Activated CD8-positive, alpha-beta memory T cell treated with anti-CD3 and anti-CD28 coated beads for 1 hour (primary cell): ENCODE measurements at places on chromosomes 12 and 14.

GRCh38 chr14:59634617-59635016 is 58.0 kb upstream of the CCDC175 start:
- DNase-seq: no peak

- DNase-seq: no peak
Measured at GRCh38 chr14:58951143-58951542, 237.3 kb upstream of the DAAM1 start.

GRCh38 chr14:101916816-101917412 is 47.5 kb upstream of the DYNC1H1 start:
- DNase-seq: no peak

- DNase-seq: no peak
Measured at GRCh38 chr12:124242529-124243065, 52.3 kb upstream of the RFLNA start.

GRCh38 chr12:122646517-122647217 is 56.5 kb downstream of the HCAR2 start:
- DNase-seq: peak; percentile 6

DNA sequence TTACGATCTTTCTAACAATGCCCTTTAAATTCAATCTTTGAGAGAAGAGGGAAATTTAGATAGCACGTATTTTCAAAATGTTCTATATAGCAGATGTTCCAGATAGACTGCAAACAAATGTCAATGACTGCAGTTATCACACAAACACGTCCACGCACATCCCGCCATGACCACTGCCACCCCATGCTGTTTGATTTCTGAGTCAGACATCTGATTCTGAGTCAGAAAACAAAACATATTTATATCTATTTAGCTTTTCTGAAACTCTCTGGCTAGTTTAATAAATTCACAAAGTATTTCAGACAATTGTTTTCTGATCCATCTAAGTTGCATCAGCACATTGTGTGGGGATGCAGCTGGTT is 105.9 kb upstream of the BCAT1 start:
- no peak for DNase-seq

DNA sequence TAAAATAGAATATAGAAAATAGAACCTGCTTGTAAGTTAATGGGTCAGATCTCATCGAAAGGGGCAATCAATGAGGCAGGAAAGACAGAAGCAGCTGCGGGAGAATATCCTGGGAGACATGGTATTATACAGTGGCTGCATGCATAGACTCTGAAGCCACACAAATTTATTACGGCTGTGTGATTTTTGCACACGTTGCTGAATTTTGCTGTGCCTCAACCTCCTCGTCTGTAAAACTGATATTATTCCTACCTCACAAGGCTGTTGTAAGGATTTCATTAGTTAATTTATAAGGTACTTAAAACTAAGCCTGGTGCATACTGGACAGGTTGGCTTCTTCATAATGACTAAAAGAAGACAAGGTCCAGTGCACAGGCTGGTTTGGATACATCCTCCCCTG is 52.3 kb downstream of the ARMH4 start:
- DNase-seq: no peak

GRCh38 chr14:64614805-64615391 is 65.1 kb downstream of the PPP1R36 start:
- no peak for DNase-seq

DNA sequence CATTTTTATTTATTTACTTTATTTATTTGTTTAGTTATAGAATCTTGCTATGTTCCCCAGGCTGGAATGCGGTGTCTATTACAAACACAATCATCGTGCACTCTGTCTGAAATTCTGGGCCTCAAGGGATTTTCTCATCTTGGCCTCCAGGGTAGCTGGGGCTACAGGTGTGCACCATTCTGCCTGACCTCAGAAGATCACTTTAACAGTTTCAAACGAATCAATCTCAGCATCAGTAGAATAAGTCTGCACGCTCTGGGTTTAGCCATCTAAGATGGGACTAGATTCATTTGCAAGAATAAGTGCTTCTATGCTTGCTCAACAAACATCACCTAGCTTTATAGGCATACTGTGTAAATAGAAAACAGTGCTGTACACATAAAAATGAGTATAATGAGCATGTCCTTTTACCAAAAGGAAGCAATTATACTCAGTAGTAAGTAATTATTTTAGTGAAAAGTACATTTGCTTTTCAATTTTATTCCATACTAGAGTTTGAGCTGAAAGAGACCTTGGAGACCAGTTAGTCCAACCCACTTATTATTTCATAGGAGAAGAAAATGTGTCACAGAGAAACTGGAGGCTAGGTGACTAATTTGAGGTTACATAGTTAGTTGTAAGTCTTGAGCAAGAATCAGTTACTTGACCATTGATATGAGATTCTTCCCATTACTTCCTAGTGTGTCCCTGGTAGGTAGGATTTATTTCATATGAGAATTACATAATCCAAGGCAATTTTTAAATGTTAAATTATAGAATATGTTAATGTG is 456.5 kb upstream of the LMO3 start:
- DNase-seq: no peak

DNA sequence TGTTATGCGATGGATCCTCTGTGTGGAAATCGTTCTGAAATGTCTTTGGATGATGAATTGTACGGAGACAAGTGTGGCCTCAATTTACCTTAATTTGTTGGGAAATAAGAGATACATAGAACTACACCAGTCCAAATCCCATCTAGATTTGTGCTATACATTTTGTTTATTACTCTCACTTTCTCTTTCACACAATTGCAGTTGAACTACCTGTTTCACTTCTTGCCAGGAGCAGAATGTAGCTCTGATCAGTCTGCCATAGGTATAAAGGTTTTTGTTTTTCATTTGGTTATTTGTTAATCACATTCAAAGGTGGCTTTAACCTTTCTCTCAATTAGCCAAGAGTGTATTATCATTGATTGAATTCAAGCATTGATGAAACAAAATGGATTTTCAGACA is 268.2 kb downstream of the SNAPC1 start:
- no peak for DNase-seq

DNA sequence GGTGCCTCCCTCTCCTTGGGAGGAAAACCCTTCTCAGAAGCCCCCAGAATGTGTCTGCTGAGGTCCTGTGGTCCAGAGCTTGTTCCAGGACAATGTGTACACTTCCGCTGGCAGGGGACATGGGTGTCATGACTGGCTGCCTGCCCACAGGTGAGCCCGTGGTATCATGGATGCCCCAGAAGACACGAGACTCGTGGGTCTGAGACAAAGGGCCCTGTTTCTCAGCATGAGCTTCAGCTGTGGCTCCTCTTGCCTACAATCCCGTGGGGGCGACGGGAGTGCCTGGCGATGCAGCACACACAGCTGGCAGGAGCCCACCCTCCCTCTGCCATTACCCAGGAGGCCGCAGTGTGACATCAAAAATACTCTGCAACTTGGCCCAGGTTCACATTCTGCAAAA is 7.0 kb downstream of the TMEM121 start:
- DNase-seq: no peak

GRCh38 chr12:2541631-2542204 is 253.1 kb upstream of the FKBP4 start:
- no peak for DNase-seq

GRCh38 chr12:11756022-11756421 is 106.5 kb downstream of the ETV6 start:
- no peak for DNase-seq

GRCh38 chr12:109640961-109641360 is 67.4 kb downstream of the MVK start:
- no peak for DNase-seq

- no peak for DNase-seq
Measured at GRCh38 chr12:112172556-112173324, 47.4 kb downstream of the TRAFD1 start.

GRCh38 chr12:91732086-91732485 is 413.6 kb downstream of the BTG1 start:
- no peak for DNase-seq

GRCh38 chr14:69615121-69615495 is 3.7 kb downstream of the SUSD6 start:
- no peak for DNase-seq

GRCh38 chr12:130919086-130919485 is 34.6 kb upstream of the ADGRD1 start:
- DNase-seq: no peak

GRCh38 chr12:116448165-116448739 is 110.9 kb upstream of the MAP1LC3B2 start:
- DNase-seq: no peak

GRCh38 chr12:1890810-1891209 is 27.6 kb downstream of the CACNA2D4 start:
- no peak for DNase-seq

GRCh38 chr14:88324930-88325329 is 1.9 kb upstream of the KCNK10 start:
- no peak for DNase-seq

DNA sequence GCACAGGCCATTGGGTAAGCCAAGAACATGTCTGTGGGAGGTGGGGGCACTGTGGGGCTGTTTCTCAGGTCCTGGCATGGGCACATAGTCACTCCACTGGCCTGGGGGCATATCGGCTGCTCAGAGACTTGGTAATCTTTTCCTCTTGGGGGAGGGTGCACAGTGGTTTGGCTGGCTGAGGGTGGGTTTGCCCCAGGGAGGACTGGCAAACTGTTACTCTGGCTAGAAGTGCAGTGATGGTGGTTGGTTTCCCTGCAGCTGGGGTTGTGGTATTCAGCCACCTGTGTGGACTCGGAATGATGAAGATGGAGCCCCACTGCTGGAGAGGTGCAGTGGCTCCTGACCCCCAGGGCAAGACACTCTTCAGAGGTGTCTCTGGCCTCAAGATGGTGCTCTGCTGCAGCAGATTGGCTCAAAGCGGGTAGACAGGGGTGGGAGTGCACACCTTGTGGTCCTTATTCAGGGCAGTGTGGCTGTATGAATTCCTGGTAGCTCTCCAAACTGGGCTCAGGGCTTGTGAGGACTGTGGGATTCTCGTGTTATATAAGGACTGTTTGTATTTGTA is 74.1 kb upstream of the DDHD1 start:
- no peak for DNase-seq

DNA sequence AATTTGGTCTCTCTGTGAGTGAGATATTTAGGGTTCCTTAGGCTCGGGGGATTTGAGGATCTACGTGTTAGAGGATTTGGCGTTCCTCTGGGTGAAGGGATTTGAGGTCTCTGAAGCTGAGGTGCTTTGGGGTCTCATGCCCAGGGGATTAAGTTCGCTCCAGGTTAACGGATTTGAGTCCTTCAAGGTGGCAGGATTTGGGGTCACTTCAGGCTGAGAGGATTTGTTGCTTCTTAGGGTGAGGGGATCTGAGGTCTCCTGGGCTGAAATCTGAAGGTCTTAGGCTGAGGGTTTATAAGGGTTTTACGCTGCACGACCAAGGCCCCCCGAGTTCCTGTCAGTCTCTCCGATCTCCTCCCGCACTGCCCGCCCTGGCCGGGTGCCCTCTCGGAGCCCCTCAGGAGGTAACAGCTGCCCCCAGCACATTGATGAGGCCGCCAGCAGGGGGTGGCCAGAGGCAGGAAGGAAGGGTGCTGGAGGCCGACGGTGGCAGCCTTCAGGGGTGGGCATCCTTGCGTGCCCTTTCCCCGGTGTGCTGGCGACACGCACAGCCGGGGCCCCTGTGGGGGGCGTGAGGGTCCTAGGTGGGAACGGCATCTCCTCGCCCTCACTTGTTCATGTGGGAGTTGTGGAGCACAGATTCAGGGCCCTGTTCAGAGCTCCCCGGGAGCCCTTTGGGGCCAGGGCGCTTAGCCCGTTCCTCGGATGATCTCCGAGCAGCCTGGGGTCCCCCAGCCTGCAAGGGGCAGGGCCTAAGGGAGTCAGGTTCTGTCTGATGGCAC is 14.3 kb downstream of the CEP170B start:
- no peak for DNase-seq

DNA sequence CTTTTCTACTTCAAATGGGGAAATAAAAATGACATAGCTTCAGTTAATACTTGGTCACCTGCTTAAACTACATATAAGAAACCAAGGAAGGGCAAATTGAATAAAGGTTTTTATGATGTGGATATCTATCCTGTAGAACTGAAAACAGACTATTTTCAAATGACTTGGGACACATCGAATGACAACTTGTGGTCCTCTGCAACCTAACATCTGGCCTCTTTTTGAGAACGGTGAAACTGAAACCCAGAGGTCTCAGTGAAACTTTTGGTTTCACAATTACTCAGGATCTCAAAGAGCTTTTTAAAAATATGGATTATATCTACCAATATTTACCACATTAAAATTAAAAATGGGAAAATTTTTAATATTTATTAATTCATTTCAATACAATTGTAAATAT is 65.2 kb downstream of the PPP2R5E start:
- DNase-seq: no peak

GRCh38 chr12:3139760-3140159 is 62.6 kb downstream of the TSPAN9 start:
- no peak for DNase-seq

DNA sequence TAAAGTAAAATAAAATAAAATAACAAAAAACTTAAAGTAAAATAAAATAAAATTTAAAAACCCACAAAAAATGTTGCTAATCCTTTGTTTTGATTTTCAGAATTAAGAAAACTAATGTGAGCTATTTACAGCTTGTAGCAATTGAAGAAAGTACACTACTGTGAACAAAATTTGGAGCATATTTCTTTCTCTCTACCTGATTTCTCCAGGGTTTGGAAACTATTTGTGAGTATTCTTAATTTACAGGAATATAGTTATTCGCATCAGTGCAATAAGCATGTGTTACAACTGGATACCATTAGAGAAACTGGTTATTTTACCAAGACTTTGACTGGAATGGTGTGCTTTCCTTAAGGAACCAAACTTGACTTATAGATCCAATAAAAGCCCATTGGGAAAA is 86.1 kb upstream of the CNOT2 start:
- no peak for DNase-seq

- DNase-seq: no peak
Measured at GRCh38 chr12:68821357-68822188, 13.6 kb downstream of the MDM2 start.
